Activated naive CD8-positive, alpha-beta T cell treated with anti-CD3 and anti-CD28 coated beads for 36 hours (primary cell): ENCODE measurements at places on chromosomes 4 and X. TPM values are rescaled to one million over a fixed set of nuclear protein-coding genes. Genes with fewer than 3 reads are reported as not detected.
A peak's percentile ranks its signal among the peaks of the same experiment; 100 is the strongest.

GRCh38 chrX:134580907-134581306, 77.4 kb downstream of the PLAC1 start:
- H3K4me3 ChIP-seq, result no peak overlapping the region
- H3K27me3 ChIP-seq, result no peaks in the 10 kb centered on the region
- H3K36me3 ChIP-seq, result no peaks in the 10 kb centered on the region

DNA sequence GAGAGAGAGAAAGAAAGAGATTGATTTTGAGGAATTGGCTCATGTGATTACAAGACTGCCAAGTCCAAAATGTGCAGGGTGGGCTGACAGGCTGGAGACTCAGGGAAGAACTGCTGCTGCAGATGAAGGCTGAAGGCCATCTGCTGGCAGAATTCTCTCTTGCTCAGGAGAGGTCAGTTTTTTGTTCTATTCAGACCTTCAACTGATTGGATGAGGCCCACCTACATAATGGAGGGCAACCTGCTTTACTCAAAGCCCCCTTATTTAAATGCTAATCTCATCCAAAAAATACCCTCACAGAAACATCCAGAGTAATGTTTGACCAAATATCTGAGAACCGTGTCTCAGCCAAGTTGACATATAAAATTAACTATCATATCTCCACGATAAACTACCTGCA, 38.2 kb upstream of the MAMLD1 start:
- no peak for DNase-seq
- no peak overlapping the region for H3K27ac ChIP-seq
- no peaks in the 10 kb centered on the region for H3K36me3 ChIP-seq
- no peaks in the 10 kb centered on the region for H3K4me1 ChIP-seq
- no peak overlapping the region for H3K4me3 ChIP-seq
- no peaks in the 10 kb centered on the region for H3K27me3 ChIP-seq

Gene GSX2
- not detected for total RNA-seq

Gene AGTR2
- not detected for total RNA-seq

- H3K27me3 ChIP-seq, result no peaks in the 10 kb centered on the region
- peaks cover 31% of the 10 kb centered on the region for H3K4me1 ChIP-seq
- DNase-seq, result peak; percentile 33
Measured at GRCh38 chr4:26992657-26993361, 132.2 kb downstream of the STIM2 start.

Gene TMEM271
- not detected for total RNA-seq

DNA sequence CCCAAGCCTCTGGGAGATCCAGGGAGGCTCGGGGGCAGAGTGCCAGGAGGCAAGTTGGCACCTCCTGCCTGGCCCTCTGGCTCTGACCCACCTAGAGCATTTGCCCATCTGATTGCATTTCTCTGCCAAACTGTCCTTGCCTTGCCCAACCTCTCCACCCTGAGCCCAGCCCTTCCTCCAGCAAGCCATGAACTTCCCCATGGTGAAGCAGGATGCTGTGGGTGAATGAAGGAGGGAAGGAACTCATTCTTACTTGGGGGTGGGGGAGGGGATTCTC, 9.3 kb upstream of the CNGA2 start:
- DNase-seq, result no peak
- no peaks in the 10 kb centered on the region for H3K4me1 ChIP-seq
- no peak overlapping the region for H3K27ac ChIP-seq
- H3K4me3 ChIP-seq, result no peak overlapping the region

DNA sequence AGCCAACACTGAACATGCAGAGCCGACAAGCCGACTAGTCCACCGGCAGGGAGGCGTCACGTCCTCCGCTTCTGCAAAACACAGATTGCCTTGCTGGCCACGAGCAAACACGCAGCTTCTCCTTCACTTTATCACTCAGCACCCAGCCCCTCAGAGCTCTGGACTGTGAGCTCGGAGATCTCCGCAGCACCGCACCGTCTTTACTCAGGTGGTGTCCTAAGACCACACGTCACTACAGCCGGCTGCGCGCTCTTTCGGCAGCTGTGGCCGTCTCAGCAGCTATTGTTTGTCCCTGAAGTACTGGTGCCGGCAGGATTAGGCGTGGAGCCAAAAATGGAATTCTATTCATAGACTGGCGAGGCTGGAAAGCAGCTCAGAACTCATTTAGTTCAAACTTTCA, 72.0 kb downstream of the FAT1 start:
- no peaks in the 10 kb centered on the region for H3K36me3 ChIP-seq
- H3K27me3 ChIP-seq, result peaks cover 4% of the 10 kb centered on the region
- no peak for DNase-seq
- no peak overlapping the region for H3K27ac ChIP-seq

GRCh38 chr4:169143335-169143734, 127.4 kb downstream of the SH3RF1 start:
- no peaks in the 10 kb centered on the region for H3K27me3 ChIP-seq
- H3K36me3 ChIP-seq, result no peaks in the 10 kb centered on the region
- no peak overlapping the region for H3K27ac ChIP-seq
- DNase-seq, result no peak

DNA sequence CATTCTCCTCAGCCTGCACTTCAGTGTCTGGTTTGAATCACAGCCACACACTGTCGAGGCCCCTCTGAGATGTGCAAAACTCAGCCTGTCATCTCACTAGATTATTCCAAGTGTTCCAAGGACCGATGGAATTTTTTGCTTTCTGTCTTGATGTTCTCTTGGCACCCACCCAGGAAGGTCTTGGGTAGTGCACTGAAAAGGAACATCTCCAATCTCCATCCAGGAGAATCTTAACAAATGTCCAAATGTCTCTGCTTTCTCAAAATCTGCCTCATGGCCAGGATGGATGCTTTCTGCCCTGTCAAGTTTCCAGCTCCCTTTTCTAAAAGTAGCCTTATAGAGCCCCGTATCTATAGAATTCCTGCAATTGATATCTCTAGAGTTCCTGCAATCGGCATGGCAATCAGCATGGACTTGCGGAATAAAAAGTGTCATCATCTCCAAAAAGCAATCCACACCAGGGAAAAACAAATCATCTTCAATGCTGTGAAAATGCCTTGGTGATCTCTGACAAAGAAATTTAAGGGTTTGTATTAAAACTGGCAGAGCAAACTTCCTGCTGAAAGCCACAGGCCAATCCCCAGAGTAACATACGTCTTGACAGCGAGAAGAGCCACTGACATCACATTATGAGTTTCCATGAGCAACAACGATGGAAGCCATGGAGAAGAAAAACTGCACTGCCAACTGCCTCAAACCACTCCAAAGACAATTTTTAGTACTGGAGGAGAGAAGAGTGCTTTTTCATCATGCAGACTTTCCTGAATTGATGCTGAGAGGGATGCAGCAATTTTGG, 215.3 kb upstream of the FAM9B start:
- no peak for DNase-seq
- no peak overlapping the region for H3K27ac ChIP-seq
- no peaks in the 10 kb centered on the region for H3K27me3 ChIP-seq
- peaks cover 2% of the 10 kb centered on the region for H3K4me1 ChIP-seq
- H3K4me3 ChIP-seq, result no peak overlapping the region

GRCh38 chr4:184250795-184251669, 33.4 kb upstream of the ENPP6 start:
- peak overlapping the region; percentile 4 for H3K4me3 ChIP-seq
- H3K36me3 ChIP-seq, result peaks cover 2% of the 10 kb centered on the region
- no peaks in the 10 kb centered on the region for H3K27me3 ChIP-seq
- no peak for DNase-seq
- H3K4me1 ChIP-seq, result peaks cover 21% of the 10 kb centered on the region

Gene DRD5
- total RNA-seq, result not detected

GRCh38 chr4:8702020-8702495, 109.5 kb downstream of the CPZ start:
- H3K4me3 ChIP-seq, result no peak overlapping the region
- H3K4me1 ChIP-seq, result no peaks in the 10 kb centered on the region

GRCh38 chrX:132025041-132025440, 1.9 kb downstream of the STK26 start:
- peaks cover 35% of the 10 kb centered on the region for H3K4me1 ChIP-seq
- H3K36me3 ChIP-seq, result peaks cover 32% of the 10 kb centered on the region
- H3K27ac ChIP-seq, result peak overlapping the region; percentile 96
- no peaks in the 10 kb centered on the region for H3K27me3 ChIP-seq
- H3K4me3 ChIP-seq, result peak overlapping the region; percentile 91

Gene ELK1
- total RNA-seq, result 65.4 TPM

DNA sequence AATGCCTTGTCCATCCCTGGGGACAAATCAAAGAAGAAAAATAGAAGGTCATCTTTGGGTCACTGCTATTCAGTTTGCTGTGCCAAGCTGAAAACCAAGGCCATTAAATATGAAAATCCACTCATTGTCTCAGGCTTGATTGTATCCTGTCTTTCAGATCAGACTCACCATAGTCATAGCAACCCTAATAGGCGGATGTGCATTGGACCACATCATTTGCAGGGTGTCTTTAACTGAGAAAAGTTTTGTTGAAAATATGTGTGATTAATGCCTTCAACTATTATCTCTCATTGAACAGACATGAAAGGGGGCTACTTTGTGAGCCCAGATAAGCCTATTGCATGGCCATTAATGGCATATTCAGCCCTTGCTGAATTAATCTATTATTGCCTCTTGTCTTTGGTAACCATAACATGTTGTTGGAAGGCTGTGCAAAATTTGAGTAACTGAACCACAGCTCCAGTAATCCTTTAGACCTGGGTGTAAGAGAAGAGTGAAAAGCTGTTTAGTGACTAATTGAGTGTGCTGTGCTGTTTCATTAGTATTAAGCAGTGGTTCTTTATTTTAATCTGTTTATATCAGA, 453.6 kb upstream of the EPHA5 start:
- no peak overlapping the region for H3K4me3 ChIP-seq
- H3K4me1 ChIP-seq, result no peaks in the 10 kb centered on the region
- no peak overlapping the region for H3K27ac ChIP-seq
- no peaks in the 10 kb centered on the region for H3K36me3 ChIP-seq

DNA sequence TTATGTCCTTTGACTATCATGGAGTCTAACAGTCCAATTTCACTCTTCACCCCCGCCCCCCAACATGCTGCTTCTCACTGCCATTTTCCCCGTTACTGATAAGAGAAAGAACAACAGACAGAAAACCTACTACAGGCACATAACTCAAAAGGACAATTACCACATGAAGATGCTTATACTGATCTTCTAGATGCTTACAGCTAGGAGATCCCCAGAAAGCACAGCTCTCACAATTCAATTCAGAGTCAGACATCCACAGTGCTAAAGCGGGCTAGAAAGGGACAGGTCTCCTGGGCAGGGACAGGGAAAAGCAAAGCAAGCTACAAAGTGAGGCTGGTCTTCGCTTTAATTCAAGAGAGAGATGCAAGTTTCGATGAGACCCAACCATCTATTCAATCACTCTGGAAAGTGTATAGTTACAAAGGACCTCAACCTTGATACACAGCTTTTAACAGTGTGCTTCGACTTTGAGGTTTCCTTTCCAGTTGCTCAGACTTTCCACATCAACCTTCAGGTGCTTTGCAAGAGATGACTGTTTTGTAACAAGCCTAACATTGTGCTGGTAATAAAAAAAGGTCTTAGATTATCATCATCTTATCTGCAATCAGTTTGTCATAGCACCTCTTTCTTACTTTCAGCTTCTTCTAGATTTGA, 60.9 kb downstream of the LEF1 start:
- no peaks in the 10 kb centered on the region for H3K27me3 ChIP-seq
- peaks cover 84% of the 10 kb centered on the region for H3K4me1 ChIP-seq
- peak overlapping the region; percentile 71 for H3K4me3 ChIP-seq
- H3K36me3 ChIP-seq, result peaks cover 63% of the 10 kb centered on the region
- peak; percentile 55 for DNase-seq

DNA sequence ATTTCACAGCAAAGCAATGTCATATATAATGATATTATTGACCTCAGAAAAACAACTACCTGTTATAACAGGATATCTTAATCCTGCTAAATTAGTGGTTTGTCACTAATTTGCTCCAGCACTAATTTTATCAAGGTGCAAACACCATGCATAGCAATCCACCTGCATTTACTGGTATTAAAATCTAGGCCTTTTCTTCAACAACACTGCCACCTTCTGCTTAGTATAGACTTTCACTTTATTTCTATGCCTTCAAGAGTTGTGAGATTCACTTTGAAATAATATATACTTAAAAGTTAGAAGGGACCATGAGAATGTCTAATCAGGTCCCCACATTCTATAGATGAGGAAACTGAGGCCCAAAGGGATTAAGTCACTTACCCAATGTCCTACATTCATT, 82.1 kb upstream of the IQCM start:
- no peaks in the 10 kb centered on the region for H3K36me3 ChIP-seq
- peaks cover 4% of the 10 kb centered on the region for H3K27me3 ChIP-seq
- H3K4me1 ChIP-seq, result no peaks in the 10 kb centered on the region
- no peak for DNase-seq

Gene COX7B2
- total RNA-seq, result not detected

DNA sequence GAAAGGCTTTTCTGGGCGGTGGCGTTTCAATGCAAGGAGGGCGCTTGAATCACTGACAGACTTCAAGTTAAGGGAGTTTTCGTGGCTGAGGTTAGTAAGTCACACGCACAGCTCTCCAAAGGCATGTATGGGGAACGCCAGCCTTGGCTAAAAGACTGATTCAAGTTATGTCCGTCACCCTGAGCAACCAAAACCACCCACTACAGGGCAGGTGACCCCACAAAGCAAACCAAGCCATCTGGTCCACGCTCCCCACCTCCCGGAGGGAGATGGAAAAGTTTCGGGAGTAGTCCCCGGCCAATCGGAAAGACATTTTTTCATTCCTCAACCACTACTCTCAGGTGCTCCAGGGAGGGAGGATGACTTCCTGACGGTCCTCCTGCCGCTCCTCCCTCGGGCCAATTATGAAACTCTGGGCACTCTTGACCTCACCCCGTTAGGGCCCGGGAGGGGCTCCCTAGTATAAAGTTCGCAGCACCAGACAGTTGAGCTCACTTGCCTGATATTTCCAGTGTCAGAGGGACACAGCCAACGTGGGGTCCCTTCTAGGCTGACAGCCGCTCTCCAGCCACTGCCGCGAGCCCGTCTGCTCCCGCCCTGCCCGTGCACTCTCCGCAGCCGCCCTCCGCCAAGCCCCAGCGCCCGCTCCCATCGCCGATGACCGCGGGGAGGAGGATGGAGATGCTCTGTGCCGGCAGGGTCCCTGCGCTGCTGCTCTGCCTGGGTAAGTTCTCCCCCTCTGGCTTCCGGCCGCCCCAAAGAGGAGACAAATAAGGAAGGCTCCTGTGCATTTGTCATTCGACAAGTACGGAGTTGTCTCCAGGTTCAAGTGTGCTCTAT, at the start of gene EREG:
Gene EREG (plus strand): TSS at position 494 of the 840 bp plus-strand sequence. CDS start 164 bp downstream, at position 658.
- H3K4me3 ChIP-seq, result peak within 1 kb of the TSS; percentile 74
- H3K27me3 ChIP-seq, result peaks cover 49% of the 10 kb centered on the region
- no peak within 1 kb of the TSS for H3K27ac ChIP-seq
- DNase-seq, result peak; percentile 30
- no peaks in the 10 kb centered on the region for H3K36me3 ChIP-seq

- H3K27me3 ChIP-seq, result no peaks in the 10 kb centered on the region
- no peak for DNase-seq
- H3K4me3 ChIP-seq, result no peak overlapping the region
- no peaks in the 10 kb centered on the region for H3K4me1 ChIP-seq
- H3K36me3 ChIP-seq, result no peaks in the 10 kb centered on the region
- no peak overlapping the region for H3K27ac ChIP-seq
Measured at GRCh38 chr4:29066861-29067260, 1653.3 kb upstream of the PCDH7 start.

- no peaks in the 10 kb centered on the region for H3K4me1 ChIP-seq
- peaks cover 60% of the 10 kb centered on the region for H3K27me3 ChIP-seq
- no peak overlapping the region for H3K27ac ChIP-seq
- H3K36me3 ChIP-seq, result no peaks in the 10 kb centered on the region
- no peak for DNase-seq
Measured at GRCh38 chr4:78068481-78068880, 11.4 kb downstream of the FRAS1 start.

GRCh38 chrX:65463550-65463949, 71.0 kb downstream of the LAS1L start:
- DNase-seq, result no peak
- H3K27ac ChIP-seq, result no peak overlapping the region
- H3K27me3 ChIP-seq, result no peaks in the 10 kb centered on the region
- peaks cover 2% of the 10 kb centered on the region for H3K4me1 ChIP-seq
